ENCODE measurements at places on chromosomes 3 and 15.

GRCh38 chr3:180062771-180063170 lies 26.0 kb upstream of the PEX5L start:
- no peak for DNase-seq

GRCh38 chr3:37833302-37834186 lies 28.1 kb upstream of the CTDSPL start:
- no peak for DNase-seq

DNA sequence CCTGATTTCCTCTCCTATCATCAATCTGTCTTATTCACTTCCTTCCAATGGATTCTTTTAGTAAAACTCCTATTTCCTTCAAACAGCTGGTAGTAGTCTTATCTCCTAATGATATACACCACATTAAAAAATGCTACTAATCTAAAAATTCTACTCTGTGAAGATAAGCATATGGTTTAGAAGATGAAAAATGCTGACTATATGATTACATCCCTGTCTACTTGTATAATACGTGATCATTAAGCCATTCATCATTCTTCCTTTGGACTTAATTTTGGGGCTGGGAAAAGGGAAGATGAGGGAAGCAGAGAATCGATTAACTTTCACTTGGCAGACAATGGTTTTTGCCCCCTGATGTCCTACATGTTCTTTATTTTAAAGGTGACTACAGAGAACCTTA lies 453.1 kb downstream of the NSUN3 start:
- DNase-seq = no peak

DNA sequence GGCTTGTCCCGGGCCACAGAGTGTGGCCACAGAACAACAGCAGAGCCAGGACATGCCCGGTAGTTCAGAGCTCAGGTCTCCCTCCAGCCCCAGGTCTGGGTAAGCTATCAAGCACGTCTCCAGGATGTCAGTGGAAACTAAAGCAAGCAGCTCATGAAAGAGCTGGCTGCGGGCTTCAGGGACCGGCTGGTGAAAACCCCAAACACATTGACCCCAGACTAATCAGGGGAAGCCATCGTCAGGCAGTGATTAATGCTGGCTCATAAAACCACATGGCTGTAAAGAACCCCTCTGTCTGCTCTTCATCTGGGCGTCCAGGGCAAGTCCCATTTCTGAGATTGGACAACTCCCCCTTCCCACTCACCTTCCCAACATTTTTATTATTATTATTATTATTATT lies 37.8 kb downstream of the LMCD1 start:
- no peak for DNase-seq

DNA sequence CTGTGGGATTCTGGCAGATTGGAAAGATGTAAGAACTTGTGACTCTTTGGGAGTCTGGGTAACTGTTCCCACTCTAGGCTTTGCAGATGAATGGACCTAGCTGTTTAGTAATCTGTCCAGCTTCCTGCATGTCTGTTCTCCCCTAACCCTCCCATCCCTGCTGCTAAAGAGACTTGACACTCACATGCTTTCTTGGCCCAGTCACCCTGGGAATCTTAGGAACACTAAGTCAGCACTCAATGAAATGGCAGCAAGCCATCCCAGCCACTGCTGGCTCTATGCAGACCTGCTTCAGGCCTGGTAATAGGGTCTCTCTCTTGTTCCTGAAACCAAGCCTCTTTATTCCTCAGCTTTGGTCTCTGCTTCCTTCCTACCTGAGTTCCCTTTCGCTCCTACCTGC lies 63.7 kb upstream of the THSD4 start:
- no peak for DNase-seq

DNA sequence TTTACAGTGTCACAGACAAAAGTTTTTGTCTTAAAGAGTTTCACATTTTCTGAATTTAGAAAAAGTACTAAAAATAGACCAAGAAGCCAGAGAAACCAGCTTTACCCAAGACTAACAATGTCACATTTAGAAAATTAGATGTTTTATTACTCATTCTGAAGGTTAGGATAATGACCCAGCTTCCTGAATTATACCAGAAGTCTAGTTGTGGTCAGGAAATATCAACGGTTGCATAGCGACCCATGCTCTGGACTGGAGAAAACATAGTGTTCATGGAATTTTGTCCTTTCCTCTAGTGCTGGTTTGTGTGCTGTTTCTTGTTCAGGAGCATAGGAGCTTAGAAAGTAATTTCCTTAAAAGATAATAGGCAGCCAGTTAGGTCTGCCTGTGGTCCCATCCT lies 59.0 kb downstream of the DPPA2 start:
- no peak for DNase-seq

DNA sequence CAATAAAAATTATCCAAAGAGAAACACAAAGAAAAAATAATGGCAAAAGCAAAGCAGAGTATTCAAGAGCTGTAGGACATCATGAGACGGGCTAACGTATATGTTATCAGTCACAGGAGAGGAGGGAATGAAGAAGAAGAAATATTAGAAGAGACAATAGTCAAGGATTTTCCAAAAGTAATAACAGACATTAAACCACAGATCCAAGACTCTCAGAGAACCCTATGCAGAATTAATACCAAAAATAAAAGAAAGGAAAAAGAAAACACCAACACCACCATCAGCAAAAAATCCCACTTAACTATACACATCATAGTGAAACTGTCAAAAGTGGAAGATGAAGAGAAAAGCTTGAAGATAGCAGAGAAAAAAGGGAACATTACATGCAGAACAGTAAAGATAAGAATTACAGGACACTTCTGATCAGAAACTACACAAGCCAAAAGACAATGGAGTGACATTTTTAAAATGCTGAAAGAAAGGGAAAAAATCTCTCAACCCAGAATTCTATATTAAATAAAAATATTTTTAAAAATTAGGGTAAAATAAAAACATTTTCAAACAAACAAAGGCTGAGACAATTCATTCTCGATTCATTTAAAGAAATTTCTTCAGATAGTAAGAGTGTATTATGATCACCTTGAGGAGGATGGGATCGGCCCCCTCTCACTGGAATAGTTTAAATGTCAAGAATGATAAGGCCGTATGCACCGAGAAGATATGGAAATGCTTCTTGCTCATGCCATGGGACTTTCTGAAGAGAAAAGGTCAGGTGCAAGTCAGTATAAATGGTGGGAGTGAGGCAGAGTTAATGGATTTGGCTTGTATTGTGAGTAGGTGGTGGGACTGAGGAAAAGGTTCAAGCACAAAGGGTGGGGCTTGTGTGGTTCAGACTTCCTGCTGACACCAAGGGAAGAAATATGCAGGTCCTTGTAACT lies 28.5 kb downstream of the TM2D3 start:
- DNase-seq = no peak

DNA sequence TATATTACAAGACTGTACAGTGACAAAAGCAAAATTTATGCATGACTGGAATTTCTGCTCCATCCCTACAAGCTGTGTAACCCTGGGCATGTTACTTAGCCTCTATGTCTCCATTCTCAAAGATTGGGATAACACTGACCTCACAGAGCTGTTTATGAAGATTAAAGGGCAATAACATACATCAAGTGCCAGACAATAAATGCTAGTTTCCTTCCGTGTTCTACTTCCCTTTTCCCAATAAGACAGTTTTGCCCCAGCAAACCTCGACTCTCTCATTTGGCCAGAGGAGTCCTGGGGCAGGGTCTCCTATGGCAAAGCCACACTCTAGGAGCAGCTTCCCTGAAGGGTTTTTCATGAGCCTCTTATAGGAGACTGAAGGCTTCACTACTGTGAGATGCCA lies 7.5 kb downstream of the HEXA start:
- DNase-seq = no peak

GRCh38 chr15:76529911-76530310 lies 193.3 kb downstream of the ISL2 start:
- DNase-seq = no peak

DNA sequence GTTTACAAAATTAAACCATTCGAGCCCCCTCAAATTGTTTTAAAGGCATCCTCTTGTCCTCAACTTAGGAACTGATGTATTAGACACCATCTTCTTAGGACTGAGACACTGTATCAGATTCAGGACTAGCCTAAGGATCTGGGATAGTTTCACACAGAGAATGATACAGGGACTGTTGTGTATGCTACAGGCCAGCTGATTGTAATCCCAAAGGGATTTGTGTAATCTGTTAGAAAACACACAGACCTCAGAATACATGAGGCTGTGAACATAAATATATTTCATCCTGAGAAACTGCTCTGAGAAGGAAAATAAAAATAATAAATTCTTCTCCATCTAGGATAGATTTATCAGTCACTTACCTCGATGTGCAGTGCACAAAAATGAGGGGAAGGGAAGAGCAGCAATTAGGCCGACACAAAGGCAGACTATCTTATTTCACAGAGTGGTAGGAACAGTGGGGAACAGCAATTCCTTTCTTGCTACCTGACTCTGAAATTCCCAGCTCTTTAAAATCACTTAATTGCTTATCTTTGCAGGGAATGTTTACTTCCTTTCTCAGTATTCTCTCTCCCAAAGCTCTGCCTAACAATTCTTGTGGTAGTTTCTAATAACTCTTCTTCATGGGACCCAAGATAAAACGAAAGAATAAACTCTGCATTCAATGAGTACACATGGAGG lies 322.5 kb downstream of the MAGI1 start:
- no peak for DNase-seq

DNA sequence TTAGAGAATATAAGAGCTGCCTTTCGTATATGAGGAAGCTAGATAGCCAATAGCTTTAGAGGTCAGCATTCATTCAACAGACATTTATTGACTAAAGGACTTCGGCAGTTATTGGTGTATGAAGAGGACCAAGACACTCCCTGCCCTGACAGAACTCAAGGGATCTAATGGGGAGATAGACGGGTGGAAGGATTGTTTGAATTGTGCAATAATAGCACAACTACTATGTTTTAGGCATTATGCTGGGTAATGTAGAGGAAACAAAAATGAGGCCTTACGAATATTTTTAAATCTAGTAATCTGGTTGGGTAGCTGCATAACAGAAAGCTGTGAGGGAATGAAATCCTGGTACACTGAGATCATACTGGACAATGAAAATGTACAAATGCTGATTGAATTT lies 5.0 kb downstream of the LRCH3 start:
- no peak for DNase-seq

- DNase-seq = no peak
Measured at GRCh38 chr3:196988241-196989029, 19.8 kb upstream of the PIGZ start.

- no peak for DNase-seq
Measured at GRCh38 chr15:61509327-61509840, 280.3 kb upstream of the RORA start.

GRCh38 chr15:19944261-19944888 lies 597.2 kb downstream of the GOLGA6L6 start:
- no peak for DNase-seq

- no peak for DNase-seq
Measured at GRCh38 chr3:186570941-186571643, 572 bp downstream of the DNAJB11 start.

GRCh38 chr3:107548601-107549000 lies 25.8 kb downstream of the BBX start:
- DNase-seq = no peak

DNA sequence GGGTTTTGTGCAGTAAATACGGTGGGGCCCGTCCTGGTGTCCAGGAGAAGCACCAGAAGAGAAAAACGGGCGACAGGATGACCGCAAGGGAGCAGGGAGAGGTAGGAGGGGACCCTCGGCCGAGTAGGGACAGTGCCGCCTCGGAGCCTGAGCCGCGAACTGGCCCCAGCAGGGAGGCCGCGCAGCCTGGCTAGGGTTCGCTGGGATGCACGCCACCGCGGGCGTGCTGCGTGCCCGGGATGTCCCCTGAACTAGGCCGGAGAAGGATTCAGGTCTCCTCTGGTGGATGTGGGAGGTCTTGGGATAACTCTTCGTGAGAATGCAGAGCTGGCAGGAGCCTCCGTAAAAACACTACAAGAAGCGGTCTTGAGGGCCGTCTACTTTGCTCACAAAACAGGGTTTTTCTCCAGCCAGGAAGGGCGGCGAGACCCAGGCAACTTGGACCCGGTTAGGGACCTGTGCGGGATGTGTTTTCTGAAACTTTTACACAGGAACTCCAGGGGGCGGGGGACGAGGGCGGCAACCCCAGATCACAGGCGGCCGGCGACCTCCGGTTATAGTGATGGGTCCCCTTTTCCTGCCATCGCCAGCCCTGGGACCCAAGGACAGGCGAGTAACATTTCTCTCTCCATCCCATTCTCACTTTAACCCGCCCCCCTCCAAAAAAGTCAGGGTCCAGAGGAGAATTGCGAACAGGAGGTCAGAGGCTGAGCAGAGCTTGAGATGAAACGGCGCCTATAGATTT lies 35.5 kb downstream of the NR2F2 start:
- no peak for DNase-seq

DNA sequence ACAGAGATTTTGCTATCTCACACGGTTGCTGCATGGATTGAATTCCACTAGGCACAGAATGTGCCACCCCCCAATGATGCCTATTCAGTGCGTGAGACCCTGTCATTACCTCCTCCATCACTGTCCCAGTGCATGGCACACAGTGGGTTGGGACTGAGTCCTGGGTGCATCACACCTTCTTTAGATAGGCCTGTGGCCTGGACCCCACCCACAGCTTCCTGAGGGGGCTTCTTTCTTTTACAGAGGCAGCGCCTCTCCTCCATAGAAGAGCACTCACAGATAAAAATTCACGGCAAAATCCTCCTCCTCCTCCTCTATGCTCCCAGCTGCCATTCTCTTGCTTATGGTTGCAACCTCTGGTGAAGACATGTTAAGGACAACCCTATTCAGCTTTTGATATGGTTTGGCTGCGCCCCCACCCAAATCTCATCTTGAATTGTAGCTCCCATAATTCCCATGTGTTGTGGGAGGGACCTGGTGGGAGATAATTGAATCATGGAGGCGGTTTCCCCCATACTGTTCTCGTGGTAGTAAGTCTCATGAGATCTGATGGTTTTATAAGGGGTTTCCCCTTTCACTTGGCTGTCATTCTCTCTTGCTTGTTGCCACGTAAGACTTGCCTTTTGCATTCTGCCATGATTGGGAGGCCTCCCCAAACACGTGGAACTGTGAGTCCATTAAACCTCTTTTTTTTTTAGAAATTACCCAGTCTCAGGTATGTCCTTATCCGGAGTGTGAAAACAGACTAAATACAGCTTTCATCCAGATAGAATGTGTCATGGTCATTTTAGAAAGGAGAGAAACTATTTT lies 147.6 kb downstream of the KLF13 start:
- DNase-seq = no peak

GRCh38 chr3:107651782-107652181 lies 129.0 kb downstream of the BBX start:
- DNase-seq = no peak

DNA sequence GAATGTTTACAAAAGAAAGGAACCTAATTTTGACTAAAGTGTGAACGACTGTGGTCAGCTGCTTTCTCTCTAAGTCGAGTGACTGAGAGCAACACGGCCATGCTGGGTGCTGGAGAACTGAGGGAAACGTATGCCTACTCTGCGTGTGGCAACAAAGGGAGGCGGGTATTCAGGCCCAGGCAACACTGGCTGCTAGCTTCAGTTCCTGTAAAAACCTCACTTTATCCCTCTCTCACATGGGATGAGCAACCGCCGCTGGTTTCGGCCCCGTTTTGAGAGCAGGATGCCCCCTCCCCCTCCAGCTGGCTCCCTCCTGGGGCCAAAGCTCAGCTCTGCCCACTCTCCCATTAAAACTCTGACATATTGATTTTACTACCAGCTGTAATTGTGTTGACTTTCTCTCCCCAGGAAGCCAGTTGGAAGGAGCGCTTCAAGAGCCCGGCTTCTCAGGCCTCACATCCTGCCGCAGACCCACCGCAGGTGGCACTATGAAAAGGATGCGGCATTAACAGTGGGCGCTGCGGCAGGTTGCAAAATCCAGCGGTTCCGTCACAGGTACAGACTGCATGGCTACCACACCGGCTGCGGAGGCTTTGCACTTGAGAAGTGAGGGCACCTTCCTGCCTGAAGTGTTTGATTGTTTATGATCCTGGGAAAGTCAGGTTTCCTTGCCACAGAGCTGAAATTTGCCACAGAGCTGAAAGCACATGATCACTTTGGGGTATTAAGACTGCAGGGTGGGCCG lies 12.7 kb downstream of the PLXND1 start:
- DNase-seq = no peak
